ENCODE measurements at places on chromosomes 5 and 9.

GRCh38 chr9:17609312-17610005 lies 30.6 kb downstream of the SH3GL2 start:
- DNase-seq: no peak

DNA sequence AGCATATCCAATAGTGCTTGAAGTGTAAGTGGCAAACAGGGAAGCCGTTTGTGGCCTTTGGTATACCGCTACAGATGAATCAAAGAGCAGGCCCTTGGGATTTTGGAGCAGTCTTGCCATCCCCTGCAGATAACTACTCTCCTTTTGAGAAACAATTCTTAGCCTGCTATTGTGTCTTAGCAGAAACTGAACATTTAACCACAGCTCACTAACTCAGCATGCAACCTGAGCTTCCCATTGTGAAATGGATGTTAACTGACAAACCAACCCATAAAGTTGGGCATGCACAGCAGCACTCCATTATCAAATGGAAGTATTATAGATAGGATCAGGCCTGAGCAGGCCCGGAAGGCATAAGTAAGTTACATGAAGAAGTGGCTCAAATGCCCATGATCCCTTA lies 315.3 kb upstream of the PTGER4 start:
- no peak for DNase-seq

GRCh38 chr5:170430866-170431437 lies 41.8 kb upstream of the KCNMB1 start:
- no peak for DNase-seq

- no peak for DNase-seq
These were observed 30.7 kb downstream of the INVS start for GRCh38 chr9:100129772-100130171.

DNA sequence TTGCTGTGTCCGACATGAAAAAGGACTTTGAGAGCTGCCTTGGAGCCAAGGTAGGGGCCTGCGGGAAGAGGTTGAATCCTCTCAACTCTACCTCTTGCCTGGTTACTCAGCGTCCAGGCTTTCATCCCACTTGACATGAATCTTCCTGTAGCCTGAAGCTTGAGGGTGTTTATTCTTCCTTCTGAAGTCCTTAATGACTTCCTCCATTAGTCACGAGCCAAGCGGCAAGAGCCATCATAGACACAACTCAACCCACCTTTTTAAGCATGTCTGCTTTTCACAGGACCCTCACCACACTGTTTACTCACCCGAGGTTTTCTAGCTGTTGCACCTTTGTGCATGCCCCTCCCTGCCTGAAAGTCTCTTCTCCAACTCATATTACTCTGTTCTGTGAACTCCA lies 40.2 kb downstream of the ACO1 start:
- DNase-seq: no peak

GRCh38 chr5:54756796-54757402 lies 228.5 kb downstream of the ESM1 start:
- DNase-seq: no peak
